Retinal pigment epithelial cell (primary cell): ENCODE measurements at places on chromosomes 16 and 17.

GRCh38 chr16:27220991-27221390 is 17.7 kb downstream of the KDM8 start:
- no peak for DNase-seq

DNA sequence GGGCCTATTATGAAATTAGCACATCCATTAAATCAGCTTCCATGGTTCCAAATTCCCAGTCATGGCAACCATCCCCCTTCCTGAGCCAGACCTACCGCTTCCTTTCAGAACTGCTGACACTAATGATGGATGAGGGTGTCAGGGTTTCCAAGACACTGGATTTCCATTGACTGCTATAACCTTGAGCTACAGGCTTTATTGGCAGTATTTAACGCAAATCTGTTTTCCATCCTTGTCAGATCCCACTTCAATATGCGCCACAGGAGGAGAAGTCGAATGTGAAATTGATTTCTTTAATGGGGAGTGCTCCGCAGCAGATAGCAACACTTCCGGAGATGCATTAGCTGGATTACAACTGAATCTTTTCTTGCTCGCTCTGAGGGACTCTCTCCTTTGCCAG is 197.1 kb downstream of the HS3ST4 start:
- DNase-seq, result no peak

- DNase-seq, result no peak
Measured at GRCh38 chr17:12282056-12282455, 261.4 kb downstream of the MAP2K4 start.

- peak; percentile 86 for DNase-seq
Measured at GRCh38 chr16:81645266-81645694, 133.8 kb upstream of the PLCG2 start.

GRCh38 chr16:82175627-82176026 is 5.6 kb upstream of the MPHOSPH6 start:
- no peak for DNase-seq

DNA sequence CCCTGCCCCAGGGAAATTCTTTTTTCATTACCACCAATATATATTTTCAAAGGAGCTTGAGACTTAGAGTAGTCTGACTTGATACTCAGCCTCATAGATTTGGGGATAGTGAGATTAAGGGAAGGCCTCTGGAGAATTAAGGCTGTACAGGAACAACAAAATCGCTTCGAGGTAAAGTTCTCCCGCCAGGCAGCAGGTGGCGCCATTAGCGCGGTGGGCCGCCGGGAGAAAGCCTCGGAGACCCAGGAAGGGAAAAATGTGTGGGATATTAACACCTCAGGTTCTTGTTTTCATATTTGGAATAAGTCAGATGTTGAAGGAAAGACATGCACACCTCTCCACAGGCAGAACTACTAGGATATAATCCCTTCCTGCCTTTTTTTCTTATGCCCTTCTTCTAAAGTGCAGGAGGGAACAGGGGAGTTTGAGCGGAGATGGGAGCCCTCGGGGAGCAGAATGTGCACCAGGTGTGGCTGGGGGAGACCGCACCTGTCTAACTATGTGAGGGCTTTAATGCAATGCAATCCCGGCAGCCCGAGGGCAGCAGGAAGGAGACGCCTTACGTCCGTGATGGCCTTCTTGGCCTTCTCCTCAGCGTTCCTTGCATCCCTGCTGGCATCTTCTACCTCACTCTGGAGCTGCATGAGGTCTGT is 25.9 kb downstream of the MYH3 start:
- no peak for DNase-seq

GRCh38 chr17:51391982-51392654 is 131.8 kb downstream of the UTP18 start:
- DNase-seq, result no peak

DNA sequence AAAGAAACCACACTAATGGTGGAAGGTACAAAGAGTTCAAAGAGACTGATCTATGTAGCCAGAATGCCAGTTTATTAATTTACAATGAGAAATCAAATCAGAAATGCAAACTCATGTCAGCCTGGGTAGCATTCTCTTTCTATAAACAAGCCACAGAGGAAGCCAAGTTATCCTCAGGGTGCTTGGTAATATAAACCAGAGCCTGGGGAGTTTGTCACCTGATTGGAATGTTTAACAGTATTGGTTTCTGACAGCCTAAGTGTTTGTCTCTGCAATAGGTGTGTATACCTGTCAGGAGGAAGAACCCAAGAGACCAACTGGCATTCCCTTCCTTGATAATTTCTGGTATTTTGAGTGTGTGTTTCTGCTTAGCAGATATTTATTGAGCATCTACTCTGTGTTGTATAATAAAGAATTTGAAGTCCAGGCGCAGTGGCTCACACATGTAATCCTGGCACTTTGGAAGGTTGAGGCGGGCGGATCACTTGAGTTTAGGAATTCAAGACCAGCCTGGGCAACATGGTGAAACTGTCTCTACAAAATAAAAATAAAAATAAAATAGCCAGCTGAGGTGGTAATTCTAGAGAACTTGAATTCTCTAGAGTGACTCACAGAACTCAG is 3.1 kb upstream of the C17orf58 start:
- no peak for DNase-seq

DNA sequence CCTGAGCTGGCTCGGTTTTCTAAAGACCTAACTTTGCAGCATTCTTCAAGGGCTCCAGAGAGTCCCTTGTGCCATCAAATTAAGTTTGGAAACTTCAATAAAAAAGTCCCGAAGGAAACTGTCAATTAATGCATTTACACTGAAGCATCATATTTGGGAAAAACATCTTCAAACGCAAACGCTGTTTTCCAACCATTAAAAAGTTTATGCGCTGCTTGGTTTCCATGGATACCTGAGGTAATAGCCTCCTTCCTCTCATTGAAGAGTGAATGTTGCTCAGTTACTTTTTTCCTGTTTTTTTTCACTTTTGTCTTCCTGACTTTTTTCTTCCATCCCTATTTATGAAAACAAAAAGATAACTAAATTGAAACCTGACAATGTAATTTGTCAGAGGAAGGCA is 399.1 kb downstream of the MAF start:
- DNase-seq, result no peak

GRCh38 chr17:73157521-73157890 is 7.3 kb upstream of the SSTR2 start:
- no peak for DNase-seq
